ENCODE measurements at places on chromosomes 2 and 18.
A peak's percentile ranks its signal among the peaks of the same experiment; 100 is the strongest.

DNA sequence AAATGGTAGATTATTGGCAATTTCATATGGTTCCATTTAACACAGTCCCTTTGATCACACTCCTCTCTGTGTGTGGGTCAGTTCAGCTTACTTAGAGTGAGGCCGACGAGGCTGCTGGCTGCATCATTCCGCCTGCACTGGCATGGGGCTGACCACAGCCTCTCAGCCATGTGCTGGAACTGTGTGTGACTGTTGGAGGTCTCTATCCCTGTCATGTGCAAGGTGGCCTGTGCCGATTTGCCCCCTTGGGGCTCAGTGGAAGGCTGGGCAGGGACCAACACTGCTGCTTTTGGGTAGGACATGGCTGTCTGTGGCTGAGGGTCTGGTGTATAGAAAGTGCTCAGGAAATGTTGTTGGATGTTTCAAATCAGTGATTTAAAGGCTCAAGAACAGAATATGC lies 454.0 kb upstream of the HS6ST1 start:
- no peak for ATAC-seq

DNA sequence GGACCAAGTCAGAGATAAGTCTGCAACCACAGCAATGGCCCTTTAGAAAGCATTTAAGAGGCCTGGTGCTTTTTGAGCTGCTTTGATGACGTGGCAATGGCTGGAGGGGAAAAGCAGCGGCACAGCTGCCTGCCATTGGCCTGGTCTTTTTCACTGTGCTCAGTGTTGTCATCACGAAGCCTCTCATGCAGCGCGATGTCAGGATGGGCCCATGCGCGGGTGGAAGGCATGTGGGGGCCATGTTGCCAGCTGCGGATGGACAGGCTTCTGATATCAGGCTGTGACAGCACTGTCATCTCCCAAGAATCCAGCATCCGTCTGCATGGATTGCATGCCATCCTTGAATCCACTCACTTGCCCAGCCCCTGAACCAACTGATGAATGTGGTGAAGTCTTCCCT lies 204.5 kb downstream of the ACKR3 start:
- no peak for ATAC-seq

DNA sequence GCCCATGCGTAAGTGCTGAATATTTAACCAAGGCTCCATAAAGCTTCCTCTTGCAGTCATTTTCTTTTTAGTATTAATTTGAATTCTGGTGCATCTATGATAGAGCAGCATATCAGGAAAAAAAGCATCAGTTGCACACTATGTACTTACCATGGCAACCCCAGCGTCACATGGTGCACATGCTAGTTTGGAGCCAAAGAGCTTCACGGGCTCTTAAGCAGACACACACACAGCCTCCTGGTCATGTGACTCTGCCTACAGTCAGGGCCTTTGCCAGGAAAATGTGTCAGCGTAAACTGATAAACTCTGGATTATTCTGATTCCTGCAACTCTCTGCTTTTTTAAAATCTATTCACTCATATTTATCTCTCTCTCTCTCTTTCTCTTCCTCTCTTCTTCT lies 30.2 kb downstream of the NYAP2 start:
- no peak for ATAC-seq

DNA sequence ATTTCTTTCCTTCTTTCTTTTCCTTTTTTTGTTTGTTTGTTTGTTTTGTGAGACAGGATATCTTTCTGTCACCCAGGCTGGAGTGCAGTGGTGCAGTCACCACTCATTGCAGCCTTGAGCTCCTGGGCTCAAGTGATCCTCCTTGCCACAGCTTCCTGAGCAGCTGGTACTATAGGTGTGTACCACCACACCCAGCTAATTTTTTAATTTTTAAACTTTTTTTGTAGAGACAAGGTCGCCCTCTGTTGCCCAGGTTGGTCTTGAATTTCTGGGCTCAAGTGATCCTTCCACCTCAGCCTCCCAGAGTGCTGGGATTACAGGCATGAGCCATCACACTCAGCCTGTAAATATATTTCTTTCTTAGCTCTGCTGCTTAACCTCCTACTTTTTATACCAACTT lies 83.4 kb upstream of the CYP20A1 start:
- no peak for ATAC-seq

GRCh38 chr2:24147364-24147763 lies 24.1 kb downstream of the FAM228B start:
- no peak for ATAC-seq

DNA sequence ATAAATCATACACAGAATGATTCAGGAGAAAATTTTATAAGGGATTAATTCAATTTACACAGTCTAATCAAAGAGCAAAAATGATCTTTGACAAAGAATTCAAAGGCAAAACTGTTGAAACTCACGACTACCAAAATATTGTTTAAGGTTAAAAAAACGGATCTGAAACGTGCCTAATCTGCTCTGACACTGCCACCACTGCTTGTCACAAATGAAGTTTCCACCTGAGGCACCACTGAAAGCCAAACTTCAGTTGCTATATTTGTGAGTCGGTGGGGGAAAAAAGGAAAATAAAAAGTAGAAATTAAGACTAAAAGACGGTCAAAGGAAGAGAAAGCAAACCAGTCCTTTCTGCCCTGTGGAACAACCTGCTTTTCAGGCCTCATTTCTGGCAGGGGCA lies 140.6 kb upstream of the DNMT3A start:
- no peak for ATAC-seq

DNA sequence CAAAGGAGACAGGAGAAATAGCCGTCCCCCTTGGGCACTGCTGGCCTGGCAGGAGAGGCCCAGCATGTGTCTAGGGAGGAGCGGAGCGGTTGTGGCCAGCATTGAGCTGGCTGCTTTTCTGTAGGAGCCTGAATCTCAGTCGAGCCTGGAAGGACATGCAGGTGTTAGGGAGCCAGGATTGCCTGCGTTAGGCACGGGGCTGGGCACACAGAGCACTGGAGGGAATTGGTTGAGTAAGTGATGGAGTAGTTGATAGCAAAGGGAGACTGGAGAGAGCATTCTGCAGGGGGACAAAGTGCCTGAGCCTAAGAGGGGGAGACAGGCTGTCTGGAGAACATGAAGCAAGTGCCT lies 22.8 kb downstream of the ASAP2 start:
- ATAC-seq: no peak

GRCh38 chr18:25510096-25510495 lies 158.1 kb upstream of the ZNF521 start:
- no peak for ATAC-seq

GRCh38 chr2:136015699-136016098 lies 30.3 kb upstream of the DARS1 start:
- no peak for ATAC-seq

GRCh38 chr2:17821080-17821479 lies 4.8 kb downstream of the MSGN1 start:
- no peak for ATAC-seq

DNA sequence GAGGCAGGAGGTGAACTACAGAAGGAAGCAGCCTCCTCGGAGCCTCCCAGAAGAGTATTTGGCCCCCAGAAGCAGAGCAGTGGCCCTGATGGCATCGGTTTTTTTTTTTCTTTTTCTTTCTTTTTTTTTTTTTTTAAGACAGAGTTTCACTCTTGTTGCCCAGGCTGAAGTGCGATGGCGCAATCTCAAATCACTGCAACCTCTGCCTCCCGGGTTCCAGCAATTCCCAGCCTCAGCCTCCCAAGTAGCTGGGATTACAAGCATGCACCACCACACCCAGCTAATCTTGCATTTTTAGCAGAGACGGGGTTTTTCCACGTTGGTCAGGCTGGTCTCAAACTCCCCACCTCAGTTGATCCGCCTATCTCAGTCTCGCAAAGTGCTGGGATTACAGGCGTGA lies 34.8 kb upstream of the NCKAP5 start:
- ATAC-seq: no peak

DNA sequence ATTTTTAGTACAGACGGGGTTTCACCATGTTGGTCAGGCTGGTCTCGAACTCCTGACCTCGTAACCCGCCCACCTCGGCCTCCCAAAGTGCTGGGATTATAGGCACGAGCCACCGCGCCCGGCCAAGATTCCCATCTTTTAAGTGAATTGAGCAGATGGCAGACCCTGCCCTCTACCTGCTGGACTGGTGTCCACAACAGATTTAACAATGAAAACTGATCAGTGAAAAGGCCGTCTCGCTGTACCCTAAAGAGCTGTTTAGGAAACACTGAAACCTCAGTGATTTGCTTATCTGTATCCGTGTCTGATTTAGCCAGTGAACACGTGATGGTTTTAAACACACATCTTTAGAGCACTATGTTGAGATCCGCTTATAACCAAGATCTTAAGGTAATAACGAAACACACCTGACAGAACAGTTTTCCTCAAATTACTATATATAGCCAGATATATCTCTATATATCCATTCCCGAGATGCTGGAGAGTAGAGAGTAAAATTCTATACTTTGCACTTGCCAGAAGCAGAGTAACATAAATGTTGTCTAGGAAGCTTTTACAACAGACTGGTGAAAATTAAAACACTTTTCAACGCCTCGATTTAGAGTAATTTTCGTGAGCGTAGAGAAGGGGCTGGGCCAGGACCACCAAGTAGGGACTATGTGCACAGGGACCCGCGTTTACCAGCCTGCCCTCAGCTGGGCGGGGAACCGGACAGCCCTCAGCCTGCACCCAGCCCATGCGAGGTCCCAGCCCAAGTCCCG lies 594 bp downstream of the FAM161A start:
- peak; percentile 27 for ATAC-seq

- no peak for ATAC-seq
Measured at GRCh38 chr2:190469771-190470170, 61.6 kb downstream of the MFSD6 start.

GRCh38 chr2:30770816-30771576 lies 36.2 kb downstream of the CAPN13 start:
- no peak for ATAC-seq

- ATAC-seq: no peak
Measured at GRCh38 chr2:128345436-128346165, 26.9 kb upstream of the HS6ST1 start.

DNA sequence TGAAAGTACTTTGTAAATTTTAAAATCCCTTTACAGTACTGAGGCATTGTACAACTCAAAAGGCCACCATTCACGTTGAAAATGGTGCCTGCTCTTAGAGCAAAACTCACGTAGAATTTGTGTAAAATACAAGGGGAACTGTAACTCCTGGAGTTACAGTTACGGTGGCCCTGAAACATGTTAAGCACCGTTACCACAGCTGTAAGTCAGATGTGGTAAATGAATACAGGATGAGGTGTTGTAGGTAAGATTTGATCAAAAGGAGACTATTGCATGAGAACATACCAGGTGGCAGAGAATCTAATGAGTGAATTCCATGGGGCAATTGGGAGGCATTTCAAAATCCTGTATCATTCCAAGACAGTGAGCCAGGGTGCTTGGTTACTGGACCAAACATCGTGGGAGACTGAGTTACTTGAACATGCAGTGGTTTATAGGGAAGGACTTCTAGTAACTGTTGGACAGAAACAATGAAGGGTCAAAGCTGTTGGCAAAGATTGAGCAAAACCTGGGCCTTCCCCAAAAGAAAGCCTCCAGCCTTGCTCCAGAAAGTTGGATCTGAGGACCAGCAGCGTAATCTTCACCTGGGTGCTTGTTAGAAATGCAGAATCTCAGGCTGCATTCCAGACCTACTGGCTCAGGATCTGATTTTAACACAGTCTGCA lies 535.8 kb upstream of the POU3F3 start:
- ATAC-seq: no peak

GRCh38 chr2:152058655-152059054 lies 40.2 kb downstream of the CACNB4 start:
- no peak for ATAC-seq

DNA sequence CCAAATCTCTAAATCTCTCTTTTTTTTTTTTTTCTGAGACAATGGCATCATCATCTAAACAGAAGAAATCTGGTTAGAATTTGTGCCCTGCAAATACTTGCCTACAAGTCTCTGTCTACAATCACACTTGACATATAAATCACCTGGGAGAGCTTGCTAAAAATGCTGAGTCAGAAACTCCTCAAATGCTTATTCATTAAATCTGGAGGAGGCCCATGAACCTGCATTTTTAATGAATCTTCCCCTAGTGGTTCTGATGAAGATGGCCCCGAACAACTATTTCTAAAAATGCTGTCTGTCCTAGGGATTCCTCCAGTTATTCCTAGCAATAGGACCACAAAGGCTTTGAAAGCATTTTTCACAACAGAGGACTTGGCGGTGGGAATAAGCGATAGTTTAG lies 1.6 kb upstream of the CSRNP3 start:
- no peak for ATAC-seq

DNA sequence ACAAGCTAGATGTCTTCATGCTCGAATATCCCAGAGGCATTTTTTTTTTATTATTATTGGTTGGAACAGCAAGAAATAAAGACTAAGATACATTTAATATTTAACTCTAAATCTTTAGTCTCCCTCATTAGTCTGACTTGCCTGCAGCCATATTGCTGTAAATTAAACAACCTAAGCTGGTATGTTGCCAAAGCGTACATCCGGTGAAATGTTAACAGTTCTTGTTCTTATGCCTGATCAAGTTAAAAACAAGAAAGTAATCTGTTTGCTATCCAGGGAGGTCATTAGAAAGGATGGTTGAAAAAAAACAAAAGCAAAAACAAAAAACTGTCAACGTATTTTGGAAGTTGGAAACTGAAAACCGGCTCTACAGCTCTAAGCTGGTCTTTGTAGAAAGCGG lies 125.9 kb upstream of the NABP1 start:
- no peak for ATAC-seq

DNA sequence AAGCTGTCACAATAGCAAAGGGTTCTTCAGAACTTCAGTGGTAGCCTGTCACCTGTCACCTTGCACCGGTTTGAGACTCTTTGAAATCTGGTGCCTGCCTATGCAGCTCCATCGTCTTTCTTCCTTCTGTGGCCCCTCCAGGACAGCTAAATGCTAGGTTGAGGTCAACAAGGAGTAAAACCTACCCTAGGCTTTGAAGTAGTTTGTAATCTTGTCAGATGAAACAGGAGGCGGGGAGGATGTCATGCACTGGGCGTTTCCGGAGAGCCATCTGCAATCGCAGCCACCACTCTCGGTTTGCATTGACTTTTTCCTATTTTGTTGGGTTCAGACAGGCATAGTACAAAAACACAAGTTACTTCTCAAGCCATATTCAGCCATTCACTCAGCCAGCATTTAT lies 116.7 kb downstream of the LPIN1 start:
- ATAC-seq: no peak

DNA sequence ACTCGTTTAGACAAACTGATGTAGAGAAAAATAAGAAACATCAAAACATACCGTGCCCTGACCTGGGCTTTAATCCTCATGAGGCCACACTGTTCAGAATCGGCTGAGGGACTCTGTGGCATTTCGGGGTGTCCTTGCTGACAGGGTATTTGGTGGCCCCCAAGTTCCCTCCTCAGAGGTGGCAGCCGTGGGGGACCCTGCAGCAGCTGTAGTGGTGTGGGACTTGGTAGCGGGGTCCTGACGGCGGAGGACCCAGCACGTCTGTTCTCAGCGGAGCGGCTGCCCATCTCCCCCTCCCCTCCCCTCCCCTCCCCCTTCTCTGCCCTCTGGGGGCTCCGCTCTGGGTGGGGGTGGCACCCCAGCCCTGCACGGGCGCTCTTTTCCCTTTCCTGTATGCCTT lies 18.4 kb downstream of the KCNG2 start:
- no peak for ATAC-seq

- no peak for ATAC-seq
Measured at GRCh38 chr18:41754332-41754731, 200.7 kb upstream of the PIK3C3 start.
